Kasumi-1 (cell line): ENCODE measurements at places on chromosomes 11 and 22.

DNA sequence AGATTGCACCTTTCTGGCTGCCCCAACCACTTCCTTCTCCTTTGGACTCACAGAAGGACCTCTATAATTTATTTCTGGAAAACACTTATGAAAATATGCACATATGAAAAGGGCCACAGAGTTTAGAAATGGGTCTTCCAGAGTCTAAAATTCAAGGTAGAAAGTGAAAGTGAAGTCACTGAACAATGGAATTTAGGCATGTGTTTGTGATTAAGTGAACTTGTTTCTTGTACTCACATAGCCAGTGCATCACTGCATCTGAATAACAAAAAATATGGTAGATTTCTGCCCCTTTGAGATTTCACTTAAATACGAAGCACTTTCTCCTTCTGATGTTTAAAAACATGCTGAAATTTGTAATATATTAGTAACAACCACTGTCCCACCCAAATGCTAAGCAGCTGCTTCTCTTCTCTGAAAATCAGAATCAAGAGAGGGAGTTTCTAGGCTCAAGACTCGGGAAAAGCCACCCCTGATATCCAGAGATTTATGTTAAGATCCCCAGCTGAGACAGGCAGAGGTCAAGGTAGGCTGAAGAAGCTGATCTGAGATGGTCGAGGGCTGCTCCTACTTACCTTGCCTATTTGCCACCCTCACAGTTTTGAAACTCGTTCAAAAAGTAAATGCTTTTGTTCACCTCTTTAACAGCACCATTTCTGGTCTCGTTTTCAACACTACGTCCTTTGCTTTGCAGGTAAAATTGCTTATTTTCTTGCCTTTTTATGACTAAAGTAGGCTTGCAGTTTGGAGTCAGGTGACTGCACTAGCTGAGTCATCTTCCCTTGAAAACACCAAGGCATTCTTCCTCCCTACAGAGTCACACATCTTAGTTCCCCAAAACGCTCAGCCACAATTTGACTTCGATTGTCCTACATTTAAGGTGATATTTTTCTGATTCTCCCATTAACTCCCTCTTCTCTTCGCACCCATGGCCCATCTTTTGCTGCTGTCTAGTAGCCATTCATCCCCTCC, at the start of gene XKR3:
Gene XKR3, minus strand, starts transcription at position 696 of the 972 bp plus-strand sequence. CDS start 17,338 bp downstream, outside the sequence.
- DNase-seq: peak; percentile 77

DNA sequence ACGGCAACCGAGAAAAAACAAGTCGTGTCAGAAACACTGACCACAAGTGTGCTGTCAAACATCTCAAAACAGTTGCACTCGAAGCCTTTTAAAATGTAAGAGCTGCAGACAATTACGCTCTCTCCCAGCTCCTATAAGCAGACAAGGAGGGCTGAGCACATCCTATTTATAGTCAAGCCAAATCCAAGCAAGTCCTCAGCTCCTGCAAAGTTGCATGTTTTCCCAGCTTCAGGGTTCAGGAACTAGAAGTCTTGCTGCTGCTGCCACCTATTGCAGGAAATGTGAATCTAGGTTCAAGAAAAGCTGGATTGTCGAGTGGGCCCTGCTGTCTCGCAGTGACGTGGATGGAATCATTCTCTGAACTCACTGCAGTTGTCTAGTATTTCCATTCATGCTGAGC, 15.5 kb downstream of the EFCAB6 start:
- peak; percentile 7 for DNase-seq

DNA sequence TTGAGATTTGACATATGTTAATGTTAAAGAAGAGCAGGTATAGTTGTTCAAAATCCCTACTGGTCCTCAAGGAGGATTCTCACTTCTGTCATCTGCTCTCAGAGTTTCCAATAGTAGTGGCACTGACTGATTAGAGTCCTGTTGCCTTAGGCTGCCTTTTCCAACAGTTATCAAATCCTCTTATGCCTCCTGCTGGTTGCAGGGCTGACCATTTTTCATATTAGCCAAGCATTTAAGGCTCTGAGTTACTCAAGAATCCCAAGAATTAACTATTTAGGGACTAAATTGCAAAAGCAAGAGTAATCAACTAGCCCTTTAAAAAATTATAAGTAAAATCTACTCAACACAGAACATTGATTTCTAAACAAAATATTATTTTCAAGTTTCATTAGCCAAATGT, 212.0 kb upstream of the CHORDC1 start:
- DNase-seq: peak; percentile 3

GRCh38 chr11:95829580-95830259, 39.4 kb downstream of the CEP57 start:
- no peak for DNase-seq

- DNase-seq: no peak
Measured at GRCh38 chr11:368414-369335, 624 bp upstream of the B4GALNT4 start.
